Chondrocyte (in vitro differentiated cells): ENCODE measurements at places on chromosomes 4 and X. TPM values are rescaled to one million over a fixed set of nuclear protein-coding genes. Genes with fewer than 3 reads are reported as not detected.
A peak's percentile ranks its signal among the peaks of the same experiment; 100 is the strongest.

DNA sequence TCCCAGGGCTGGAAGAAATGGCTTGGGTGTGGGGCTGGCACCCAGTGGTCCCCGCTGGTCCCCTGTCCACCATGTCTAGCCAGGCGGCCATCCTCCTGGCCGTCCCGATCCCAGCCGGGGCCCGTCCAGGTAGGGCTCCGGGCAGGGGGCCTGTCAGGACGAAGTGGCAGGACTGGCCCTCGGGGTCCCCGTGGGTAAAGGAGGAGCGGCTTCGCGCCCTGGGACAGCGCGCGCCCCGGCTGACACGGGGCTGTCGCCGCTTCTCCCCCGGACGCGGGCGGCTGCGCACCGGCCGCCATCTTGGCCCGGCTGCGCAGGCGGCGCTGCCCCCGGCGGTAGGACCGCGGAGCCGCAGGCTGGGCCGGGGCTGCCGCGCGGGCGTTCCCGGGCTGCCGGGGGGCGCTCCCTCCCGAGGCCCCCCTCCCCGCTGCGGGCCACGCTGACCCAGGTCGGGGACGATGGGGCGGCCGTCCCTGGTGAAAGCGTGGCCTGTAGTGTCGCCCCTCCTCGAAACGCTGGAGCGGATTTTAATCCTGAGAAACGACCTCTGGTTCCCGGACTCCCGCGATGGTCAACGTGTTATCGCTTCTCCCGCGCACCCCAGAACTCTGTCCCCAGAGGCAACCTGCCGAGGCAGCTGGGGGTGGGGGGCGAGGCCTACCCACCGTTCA is 60.4 kb upstream of the BCOR start:
- H3K4me3 ChIP-seq = peak overlapping the region; percentile 73
- peaks cover 12% of the 10 kb centered on the region for H3K4me1 ChIP-seq
- DNase-seq = peak; percentile 87
- no peaks in the 10 kb centered on the region for H3K27me3 ChIP-seq

DNA sequence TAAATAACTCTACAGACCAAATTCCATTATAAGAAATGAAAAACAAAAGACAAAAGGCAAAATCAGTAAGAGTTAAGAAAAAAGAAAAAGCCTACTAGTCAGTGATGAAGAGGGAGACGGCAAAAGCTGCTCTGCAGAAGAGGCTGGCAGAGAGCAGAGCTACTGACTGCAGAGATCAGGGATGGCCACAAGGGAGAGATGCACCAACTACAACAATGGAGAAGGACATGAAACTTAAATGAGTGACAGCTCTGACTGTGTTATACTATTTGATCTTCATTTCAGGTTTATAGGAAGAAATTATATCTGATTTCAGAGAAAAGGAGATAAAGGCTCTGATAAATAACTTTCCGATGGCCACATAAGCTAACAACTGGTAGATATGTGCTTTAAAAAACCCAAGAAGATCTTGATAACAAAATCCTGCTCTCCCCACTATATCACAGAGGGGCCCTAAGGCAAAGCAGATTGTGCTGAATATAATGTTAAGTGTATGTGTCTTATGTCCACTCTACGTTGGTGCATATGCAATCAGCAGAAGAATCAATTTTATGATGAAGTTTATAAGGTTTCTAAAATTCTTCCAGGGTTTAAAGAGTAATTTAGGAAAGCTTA is 58.4 kb upstream of the COX18 start:
- H3K4me1 ChIP-seq = no peaks in the 10 kb centered on the region
- no peaks in the 10 kb centered on the region for H3K27me3 ChIP-seq
- H3K27ac ChIP-seq = no peak overlapping the region
- peaks cover 16% of the 10 kb centered on the region for H3K36me3 ChIP-seq
- DNase-seq = no peak

GRCh38 chrX:110938977-110939732 is 143.5 kb upstream of the CHRDL1 start:
- peaks cover 16% of the 10 kb centered on the region for H3K27me3 ChIP-seq
- no peak overlapping the region for H3K27ac ChIP-seq
- H3K4me1 ChIP-seq = no peaks in the 10 kb centered on the region
- H3K4me3 ChIP-seq = no peak overlapping the region
- no peak for DNase-seq
- H3K36me3 ChIP-seq = no peaks in the 10 kb centered on the region

DNA sequence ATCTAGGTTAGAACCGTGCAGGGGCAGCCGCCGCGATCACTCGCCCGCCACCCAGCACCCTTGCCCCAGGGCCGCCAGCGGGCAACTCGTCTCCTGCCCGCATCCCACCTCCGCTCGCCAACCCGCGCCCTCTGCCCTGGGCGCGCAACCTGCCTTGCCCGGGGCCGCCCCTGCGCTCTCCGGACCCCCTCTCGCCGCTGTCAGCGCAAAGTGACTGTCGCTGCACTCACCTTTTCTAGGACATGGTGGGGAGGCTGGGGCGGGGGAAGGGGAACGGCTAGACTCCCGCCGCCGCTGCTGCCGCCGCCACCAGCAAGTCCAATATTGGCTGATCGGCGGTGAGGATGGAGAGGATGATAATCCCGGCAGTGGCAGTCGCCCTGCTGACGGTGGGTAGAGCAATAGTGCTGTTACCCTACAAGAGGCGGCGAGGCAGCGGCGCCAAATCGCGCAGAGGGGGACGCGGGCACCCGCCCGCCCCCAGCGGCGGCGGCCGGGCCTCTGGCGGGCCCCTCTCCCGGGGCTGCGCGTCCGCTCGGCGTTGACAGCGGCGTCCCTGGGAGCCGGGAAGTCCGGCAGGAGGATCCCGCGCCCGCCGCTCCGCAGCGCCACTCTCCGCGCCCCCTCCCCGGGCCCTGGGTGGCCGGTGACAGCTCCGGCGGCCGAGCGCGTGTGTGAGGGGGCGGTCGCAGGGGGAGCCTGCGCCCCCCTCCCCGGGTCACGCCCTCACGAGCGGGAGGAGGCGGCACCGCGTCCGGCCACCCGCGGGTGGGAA is 2.3 kb upstream of the NR3C2 start:
- peaks cover 58% of the 10 kb centered on the region for H3K27me3 ChIP-seq
- peak overlapping the region; percentile 68 for H3K4me3 ChIP-seq
- DNase-seq = peak; percentile 67

- H3K27me3 ChIP-seq = peaks cover 2% of the 10 kb centered on the region
- H3K4me1 ChIP-seq = no peaks in the 10 kb centered on the region
- no peak overlapping the region for H3K27ac ChIP-seq
- no peaks in the 10 kb centered on the region for H3K36me3 ChIP-seq
- DNase-seq = no peak
Observed at GRCh38 chr4:157265281-157265680, 44.8 kb downstream of the GRIA2 start.

GRCh38 chr4:3307486-3307885 is 14.7 kb downstream of the RGS12 start:
- no peaks in the 10 kb centered on the region for H3K27me3 ChIP-seq
- H3K4me1 ChIP-seq = peaks cover 21% of the 10 kb centered on the region
- H3K36me3 ChIP-seq = no peaks in the 10 kb centered on the region
- no peak for DNase-seq
- H3K4me3 ChIP-seq = no peak overlapping the region
- no peak overlapping the region for H3K27ac ChIP-seq

- no peak for DNase-seq
- no peaks in the 10 kb centered on the region for H3K27me3 ChIP-seq
- H3K4me1 ChIP-seq = no peaks in the 10 kb centered on the region
- H3K27ac ChIP-seq = no peak overlapping the region
Observed at GRCh38 chr4:65561164-65561563, 109.1 kb downstream of the EPHA5 start.

DNA sequence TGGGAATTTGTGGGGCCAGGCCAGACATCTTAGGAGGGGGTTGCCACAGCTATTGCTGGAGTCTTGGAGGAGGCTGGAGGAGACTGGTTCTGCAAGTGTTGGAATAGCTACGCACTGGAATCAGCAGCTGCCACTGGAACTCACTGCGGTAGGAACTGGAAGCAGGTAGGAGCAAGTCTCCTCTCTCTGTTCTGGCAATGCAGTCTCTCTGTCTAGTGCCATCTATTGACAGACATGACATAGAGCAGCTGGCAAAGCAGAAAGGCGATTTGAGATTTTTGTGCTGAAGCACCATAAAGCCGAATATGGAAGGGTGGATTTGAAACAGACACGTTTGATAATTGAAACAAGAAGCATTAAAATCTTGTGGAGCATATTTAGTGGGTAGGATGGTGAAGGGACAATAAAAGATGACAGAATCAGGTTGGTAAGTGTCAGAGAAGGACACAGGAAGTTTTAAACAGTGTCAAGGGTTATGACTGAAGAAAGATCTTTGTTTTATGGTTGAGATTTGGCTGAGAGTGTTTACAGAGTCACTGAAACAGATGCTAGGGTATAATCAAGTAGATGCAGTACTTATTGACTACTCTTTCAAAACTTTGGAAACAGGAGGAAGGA is 23.5 kb upstream of the SYNPO2 start:
- H3K4me3 ChIP-seq = no peak overlapping the region
- peaks cover 1% of the 10 kb centered on the region for H3K27me3 ChIP-seq
- no peak for DNase-seq
- no peak overlapping the region for H3K27ac ChIP-seq

- H3K27me3 ChIP-seq = no peaks in the 10 kb centered on the region
- no peaks in the 10 kb centered on the region for H3K36me3 ChIP-seq
- no peak overlapping the region for H3K4me3 ChIP-seq
- no peak overlapping the region for H3K27ac ChIP-seq
- H3K4me1 ChIP-seq = no peaks in the 10 kb centered on the region
Observed at GRCh38 chrX:111386615-111387233, 25.3 kb downstream of the DCX start.

DNA sequence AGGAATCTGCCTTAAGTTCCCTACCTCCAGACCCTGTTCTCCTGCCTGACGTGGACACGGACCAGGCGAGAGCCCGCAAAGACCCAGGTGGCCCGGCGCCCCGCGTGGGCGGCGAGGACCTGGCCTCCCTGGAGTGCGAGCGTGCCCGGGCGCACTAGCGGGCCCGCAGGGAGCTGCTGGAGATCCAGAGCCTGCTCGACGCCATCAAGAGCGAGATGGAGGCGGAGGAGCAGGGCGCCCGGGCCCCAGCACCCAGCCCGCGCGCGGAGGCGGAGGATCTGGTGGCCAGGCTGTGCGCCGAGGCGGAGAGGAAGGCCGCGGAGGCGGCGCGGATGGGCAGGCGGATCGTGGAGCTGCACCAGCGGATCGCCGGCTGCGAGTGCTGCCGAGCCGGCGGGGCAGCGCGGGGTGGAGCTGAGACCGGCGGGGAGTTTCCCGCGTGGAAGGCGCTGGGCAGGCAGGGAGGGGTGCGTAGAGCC is 18.2 kb downstream of the MRFAP1 start:
- DNase-seq = no peak
- H3K4me3 ChIP-seq = peak overlapping the region; percentile 63
- H3K4me1 ChIP-seq = peaks cover 12% of the 10 kb centered on the region
- H3K27ac ChIP-seq = no peak overlapping the region
- no peaks in the 10 kb centered on the region for H3K27me3 ChIP-seq

DNA sequence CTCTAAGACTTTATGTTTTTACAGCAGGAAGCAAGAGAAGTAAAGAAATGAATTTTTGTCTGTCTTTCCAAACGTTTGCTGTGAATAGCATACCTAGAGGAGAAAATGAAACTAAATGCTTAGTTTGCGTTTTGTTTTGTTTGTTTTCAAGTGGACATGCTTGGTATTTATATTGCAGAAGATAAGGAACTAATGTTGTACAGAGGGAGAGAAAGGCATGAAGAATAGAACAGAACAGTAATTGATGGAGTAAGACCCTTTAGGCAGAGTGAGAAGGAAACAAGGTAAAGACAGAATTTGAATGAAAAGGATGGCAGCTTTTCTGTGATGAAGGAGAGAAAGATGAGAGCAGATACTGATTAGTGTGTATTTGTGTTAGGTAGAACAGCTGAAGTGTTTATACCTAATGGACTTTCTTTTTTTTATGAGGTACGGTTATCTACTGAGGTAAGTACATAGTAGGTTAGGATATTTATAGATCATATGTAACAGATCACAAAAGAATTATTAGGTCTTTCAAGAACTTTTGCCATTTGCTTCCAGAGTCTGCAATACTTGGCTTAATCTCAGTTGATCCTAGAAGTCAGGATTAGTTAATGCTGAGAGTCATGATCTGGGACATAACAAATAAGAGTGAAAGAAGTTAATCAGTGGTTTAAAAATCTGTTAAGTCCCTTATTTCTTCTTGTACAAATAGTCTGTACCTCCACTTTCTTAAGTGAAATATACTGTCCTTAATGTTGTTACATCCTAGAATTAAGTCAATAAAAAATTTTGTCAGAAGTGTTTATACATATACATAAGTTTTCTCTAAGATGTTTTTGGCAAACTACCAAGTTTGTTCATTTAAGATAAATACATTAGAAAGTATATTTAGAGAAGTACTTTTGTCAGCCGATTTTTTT is 36.8 kb downstream of the FABP2 start:
- DNase-seq = no peak
- no peaks in the 10 kb centered on the region for H3K27me3 ChIP-seq
- peak overlapping the region; percentile 67 for H3K27ac ChIP-seq

DNA sequence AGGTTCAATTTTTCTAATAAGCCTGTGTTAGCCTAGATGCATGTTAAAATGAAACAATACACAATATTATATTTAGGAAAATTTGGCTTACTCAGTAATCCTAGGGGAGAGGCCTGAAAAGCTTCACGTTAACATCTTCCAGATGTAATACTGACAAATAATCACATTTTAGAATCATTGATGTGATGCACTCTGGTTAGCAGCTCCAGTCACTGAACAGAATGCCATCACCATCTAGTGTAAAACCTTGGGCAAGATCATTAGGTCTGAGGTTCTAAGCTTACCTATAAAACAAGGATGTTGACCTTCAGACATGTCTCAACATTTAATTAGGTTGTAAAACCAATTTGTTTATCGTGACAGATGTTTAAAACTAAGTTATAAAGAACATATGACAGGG is 1704.8 kb downstream of the STIM2 start:
- no peak overlapping the region for H3K4me3 ChIP-seq
- DNase-seq = no peak
- no peak overlapping the region for H3K27ac ChIP-seq
- no peaks in the 10 kb centered on the region for H3K36me3 ChIP-seq
- H3K27me3 ChIP-seq = no peaks in the 10 kb centered on the region

DNA sequence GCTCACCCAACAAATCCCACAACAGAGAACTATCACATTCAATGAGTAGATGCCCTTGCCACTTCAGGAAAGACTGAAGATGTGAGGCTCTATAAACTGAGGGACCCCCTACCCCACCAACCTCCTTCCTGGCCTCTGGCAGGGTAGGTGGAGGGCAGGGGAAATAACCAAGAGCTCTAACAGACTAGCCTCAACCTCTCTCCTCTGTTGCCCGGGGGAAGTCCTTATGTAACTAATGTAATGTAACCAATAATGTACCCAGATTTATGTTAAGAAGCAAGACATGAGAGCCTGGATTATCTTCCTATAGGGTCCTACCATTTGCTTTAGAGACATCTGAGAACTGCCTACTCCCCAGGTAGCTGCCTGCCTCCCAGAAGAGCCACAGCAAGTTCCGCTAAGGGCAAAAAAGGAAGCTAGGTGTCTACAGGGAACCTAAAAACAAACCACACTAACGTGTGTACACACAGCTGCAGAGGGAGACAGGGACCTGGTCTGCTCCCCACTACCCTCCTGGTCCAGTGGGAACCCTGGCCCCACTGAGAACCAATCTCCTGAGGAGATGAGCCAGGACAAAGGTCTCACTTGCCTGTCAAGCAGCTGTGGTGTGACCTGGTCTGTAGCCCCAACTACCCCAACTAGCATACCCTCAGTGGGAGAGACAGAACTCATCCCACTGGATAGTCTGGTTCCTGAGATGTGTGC is 17.7 kb downstream of the OTUD5 start:
- no peak overlapping the region for H3K4me3 ChIP-seq
- H3K36me3 ChIP-seq = peaks cover 2% of the 10 kb centered on the region
- no peaks in the 10 kb centered on the region for H3K27me3 ChIP-seq
- H3K4me1 ChIP-seq = no peaks in the 10 kb centered on the region
- DNase-seq = no peak

Gene MAGED2
- 467 to 469 TPM (median 467 TPM) in 3 replicates for total RNA-seq
